ENCODE measurements at places on chromosomes 3 and 15.

DNA sequence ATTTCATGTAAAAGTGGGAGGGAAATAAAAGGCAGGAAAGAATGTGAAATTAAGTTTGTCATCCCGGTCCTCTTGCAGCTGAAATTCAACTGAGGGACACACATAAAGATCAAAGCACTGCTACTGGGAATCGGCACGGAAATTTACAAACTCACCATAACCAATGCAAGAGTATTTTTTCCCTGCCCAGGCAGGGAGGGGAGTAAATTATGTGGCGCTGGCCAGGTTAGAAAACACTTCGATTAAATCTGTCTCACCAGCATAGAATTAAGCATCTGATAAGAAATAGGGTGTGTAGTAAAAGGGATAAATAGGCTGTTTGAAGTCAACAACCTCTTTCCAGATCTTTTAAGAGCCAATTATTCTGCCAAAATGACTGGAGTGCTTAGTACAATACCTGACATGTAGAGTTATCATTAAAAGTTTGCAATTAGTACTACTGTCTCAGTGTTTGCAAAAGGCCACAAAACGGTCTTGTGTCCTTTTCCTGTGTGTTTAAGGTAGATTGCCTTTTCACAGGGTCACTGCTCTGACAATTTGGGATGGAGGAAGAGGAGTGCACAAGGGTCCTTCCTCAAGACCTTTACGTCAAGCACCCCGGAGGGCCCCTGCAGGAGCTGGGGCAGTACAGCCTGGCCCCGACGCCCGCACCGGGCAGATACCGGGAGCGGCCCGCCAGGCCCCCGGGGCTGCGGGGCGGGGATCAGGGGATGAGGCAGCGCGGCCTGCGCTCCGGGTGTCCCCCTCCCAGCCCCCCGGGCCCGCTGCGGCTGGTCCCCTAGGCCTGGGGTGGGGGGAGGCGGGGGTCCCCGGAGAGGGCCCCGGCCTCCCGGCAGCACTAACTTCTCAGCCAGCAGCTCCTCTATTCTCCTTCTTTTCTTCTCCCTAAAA lies 651 bp downstream of the UBA3 start:
- no peak for DNase-seq

GRCh38 chr3:156093964-156094363 lies 26.4 kb upstream of the KCNAB1 start:
- DNase-seq: no peak

GRCh38 chr3:38387862-38388261 lies 41.3 kb downstream of the XYLB start:
- no peak for DNase-seq

DNA sequence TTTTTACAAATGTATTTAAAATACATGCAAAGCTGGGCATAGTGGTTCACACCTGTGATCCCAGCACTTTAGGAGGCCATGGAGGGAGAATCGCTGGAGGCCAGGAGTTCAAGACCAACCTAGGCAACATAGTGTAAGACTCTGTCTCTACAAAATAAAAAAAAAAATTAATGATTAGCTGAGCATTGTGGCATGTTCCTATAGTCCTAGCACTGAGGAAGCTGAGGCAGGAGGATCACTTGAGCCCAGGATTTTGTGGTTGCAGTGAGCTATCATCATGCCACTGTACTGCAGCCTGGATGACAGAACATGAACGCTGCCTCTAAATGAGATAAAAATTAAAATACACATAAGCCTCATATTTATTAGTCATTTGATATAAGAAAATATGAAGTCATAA lies 142.8 kb downstream of the TCF12 start:
- DNase-seq: no peak

- DNase-seq: no peak
These were observed 242.2 kb upstream of the KBTBD8 start for GRCh38 chr3:66755924-66756323.
